CD8-positive, alpha-beta memory T cell (primary cell): ENCODE measurements at places on chromosomes 3 and 15.

- H3K4me3 ChIP-seq = no peak overlapping the region
- no peak overlapping the region for H3K27ac ChIP-seq
- no peaks in the 10 kb centered on the region for H3K36me3 ChIP-seq
- no peak for DNase-seq
- no peaks in the 10 kb centered on the region for H3K27me3 ChIP-seq
Observed at GRCh38 chr3:11389386-11390268, 117.4 kb downstream of the ATG7 start.

DNA sequence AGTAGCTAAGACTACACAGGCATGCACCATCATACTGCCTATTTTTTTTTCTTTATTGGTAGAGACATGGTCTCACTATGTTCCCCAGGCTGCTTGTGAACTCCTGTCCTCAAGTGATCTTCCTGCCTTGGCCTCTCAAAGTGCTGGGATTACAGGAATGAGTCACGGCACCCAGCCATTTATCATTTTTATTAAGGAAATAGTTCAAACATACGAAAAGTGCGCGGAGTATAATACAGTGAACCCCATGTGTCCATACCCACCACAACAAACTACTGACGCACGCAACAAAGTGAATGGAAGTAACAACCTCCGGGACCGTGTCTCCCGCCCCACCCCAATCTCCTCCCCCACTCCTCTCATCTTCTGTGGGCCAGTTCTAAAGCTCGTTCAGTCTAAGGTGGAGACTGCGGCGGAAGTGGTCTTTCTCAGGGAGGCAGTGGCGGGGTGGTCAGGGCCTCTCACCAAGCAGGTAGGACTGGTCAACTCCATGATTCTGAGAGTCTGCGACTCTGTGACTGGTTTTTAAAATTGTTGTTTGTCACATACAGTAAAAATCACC lies 42.1 kb downstream of the DNAJB8 start:
- no peaks in the 10 kb centered on the region for H3K36me3 ChIP-seq
- peak overlapping the region; percentile 20 for H3K27ac ChIP-seq
- DNase-seq = no peak
- H3K27me3 ChIP-seq = no peaks in the 10 kb centered on the region
- H3K4me3 ChIP-seq = no peak overlapping the region
- H3K4me1 ChIP-seq = no peaks in the 10 kb centered on the region

DNA sequence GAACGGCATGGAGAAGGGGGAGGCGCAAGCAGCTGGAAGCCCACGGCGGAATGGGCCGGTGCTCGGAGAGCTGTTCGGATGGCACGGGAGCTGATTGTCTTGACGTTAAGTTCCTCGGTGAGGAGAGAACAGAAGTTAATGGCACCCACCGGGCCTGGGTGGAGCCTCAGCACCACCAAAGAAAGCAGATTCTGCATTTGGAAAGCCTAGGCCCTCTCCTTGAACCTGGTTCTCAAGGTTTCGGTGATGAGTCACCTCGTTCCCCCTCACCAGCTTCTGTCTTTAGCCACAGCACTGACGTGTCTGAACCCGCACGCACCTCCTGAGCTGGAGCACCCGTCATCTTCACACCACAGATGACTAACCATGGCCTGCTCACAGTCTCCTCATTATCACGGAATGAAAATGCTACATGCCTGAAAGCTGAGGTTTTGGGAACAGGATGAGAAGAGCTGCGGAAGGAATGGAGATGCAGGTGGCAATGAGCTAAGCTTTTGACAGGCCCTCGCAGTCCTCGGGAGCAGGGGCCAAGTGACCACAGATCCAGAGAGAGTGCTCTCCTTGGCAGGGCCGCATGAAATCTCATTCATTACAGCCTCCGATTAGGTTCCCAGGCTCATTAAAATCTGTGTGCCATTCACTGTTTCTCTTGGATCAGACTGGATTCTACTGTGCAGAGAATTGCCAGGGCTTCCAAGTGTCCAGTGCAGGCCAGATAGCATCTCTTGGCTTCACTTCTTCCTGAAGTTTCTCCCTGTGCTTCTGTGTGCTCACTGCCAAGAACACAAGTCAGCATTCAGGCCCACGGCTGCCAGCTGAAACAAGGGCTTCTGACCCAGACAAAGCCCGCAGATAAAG lies 96.3 kb upstream of the DLG1 start:
- no peaks in the 10 kb centered on the region for H3K36me3 ChIP-seq
- no peak overlapping the region for H3K4me3 ChIP-seq
- DNase-seq = peak; percentile 76
- no peaks in the 10 kb centered on the region for H3K27me3 ChIP-seq
- H3K27ac ChIP-seq = no peak overlapping the region

- no peaks in the 10 kb centered on the region for H3K27me3 ChIP-seq
- no peaks in the 10 kb centered on the region for H3K4me1 ChIP-seq
- H3K4me3 ChIP-seq = no peak overlapping the region
- no peaks in the 10 kb centered on the region for H3K36me3 ChIP-seq
- no peak for DNase-seq
Observed at GRCh38 chr15:25743548-25744275, 119.4 kb downstream of the ATP10A start.

- no peaks in the 10 kb centered on the region for H3K36me3 ChIP-seq
- no peak for DNase-seq
- H3K27me3 ChIP-seq = no peaks in the 10 kb centered on the region
- no peaks in the 10 kb centered on the region for H3K4me1 ChIP-seq
- H3K4me3 ChIP-seq = no peak overlapping the region
Observed at GRCh38 chr3:126186271-126186670, 5.9 kb upstream of the ALDH1L1 start.

GRCh38 chr15:80581976-80582375 lies 113.1 kb upstream of the ABHD17C start:
- H3K4me1 ChIP-seq = no peaks in the 10 kb centered on the region
- H3K27ac ChIP-seq = no peak overlapping the region

DNA sequence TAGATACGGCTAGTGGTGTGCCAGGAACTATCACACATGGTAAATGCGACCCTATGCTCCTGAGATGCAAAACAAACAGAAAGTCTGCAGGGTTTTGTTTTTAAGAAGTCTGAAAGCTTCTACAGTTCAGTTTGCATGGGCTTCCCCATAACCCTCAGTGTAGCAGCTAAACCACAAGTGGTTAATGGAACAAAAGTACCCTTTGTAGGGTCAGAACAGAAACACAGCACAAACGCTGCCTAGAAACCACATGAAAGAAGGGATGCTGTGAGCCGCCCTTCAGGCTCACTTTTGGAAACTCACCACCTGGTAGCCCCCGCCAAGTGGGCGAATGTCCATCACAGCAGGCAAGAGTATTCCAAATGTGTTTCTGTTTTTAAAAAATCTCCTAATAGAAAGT lies 46.2 kb downstream of the CTDSPL start:
- H3K4me3 ChIP-seq = no peak overlapping the region
- H3K36me3 ChIP-seq = no peaks in the 10 kb centered on the region
- H3K4me1 ChIP-seq = peaks cover 17% of the 10 kb centered on the region
- no peak for DNase-seq

DNA sequence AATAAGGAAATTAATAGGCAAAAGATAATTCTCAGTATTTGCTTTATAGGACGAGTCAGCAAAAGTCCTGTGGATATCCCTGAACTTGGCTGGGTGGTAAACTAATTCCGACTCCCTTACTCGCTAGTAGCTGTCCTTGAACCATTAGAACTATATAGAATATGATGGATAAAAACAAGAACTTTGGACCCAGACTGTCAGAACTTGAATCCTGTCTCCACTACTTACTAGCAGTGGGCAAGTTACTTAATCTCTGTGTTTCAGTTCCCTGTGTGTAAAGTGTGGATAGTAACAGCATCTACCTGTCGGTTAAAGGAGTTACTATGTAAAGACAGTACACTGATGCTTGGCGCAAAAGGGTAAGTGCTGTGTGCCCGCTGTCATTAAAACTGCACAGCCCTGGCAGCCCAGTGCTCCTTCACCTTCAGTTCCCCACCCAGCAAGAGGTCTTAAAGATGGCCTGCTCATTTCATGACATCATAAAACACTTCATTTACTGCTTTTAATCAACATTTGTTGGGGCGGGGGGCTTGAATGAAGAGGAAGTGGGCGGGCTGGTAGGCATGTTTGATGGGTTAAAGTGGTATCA lies 7.3 kb downstream of the TPM1 start:
- no peak for DNase-seq
- H3K4me3 ChIP-seq = no peak overlapping the region
- no peaks in the 10 kb centered on the region for H3K36me3 ChIP-seq
- H3K4me1 ChIP-seq = peaks cover 11% of the 10 kb centered on the region
- H3K27me3 ChIP-seq = peaks cover 26% of the 10 kb centered on the region

DNA sequence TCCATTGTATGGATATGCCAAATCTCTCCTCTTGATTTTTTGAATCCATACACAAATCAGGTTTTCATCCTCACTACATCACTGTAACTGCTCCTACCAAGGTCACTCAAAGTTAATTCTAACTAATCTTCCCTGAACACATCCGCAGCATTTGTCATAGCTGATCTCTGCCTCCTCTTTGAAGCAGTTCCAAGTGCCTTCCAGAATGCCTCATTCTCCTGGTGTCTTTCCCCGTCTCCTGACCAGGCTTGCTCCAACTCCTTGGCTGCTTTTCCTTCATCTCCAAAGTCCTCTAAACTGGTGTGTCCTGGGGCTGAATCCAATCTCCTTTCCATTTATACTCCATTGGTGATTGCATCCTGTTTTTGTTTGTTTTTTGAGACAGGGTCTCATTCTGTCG lies 26.8 kb downstream of the KLHDC8B start:
- no peaks in the 10 kb centered on the region for H3K4me1 ChIP-seq
- no peaks in the 10 kb centered on the region for H3K36me3 ChIP-seq
- no peak overlapping the region for H3K27ac ChIP-seq
- H3K27me3 ChIP-seq = no peaks in the 10 kb centered on the region

- H3K27me3 ChIP-seq = no peaks in the 10 kb centered on the region
- no peak overlapping the region for H3K27ac ChIP-seq
- H3K36me3 ChIP-seq = no peaks in the 10 kb centered on the region
Observed at GRCh38 chr3:138455801-138456716, 21.6 kb downstream of the ESYT3 start.

- no peaks in the 10 kb centered on the region for H3K4me1 ChIP-seq
- no peak overlapping the region for H3K27ac ChIP-seq
- H3K36me3 ChIP-seq = no peaks in the 10 kb centered on the region
- no peak overlapping the region for H3K4me3 ChIP-seq
Observed at GRCh38 chr15:38271895-38272294, 19.3 kb downstream of the SPRED1 start.

GRCh38 chr3:72043204-72044133 lies 258.5 kb upstream of the PROK2 start:
- H3K27ac ChIP-seq = no peak overlapping the region
- H3K4me1 ChIP-seq = no peaks in the 10 kb centered on the region

DNA sequence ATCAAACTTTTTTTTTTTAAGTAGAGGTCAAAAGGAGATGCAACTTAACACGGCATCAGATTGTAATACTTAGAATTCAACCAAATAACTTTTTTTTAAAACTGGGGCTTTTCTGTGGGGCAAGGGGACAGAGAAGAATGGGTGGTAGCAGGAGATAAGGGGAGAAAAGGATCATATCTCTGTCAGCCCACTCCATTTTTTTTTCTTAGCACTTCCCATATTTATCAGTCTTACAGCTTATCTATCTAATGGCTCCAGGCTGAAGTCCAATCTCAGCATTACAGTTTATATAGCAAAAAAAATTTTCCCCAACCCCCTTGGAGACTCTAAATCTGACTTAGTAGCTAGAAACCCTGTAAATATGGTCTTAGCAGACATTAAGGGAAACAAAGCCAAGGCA lies 69.3 kb downstream of the PIK3R4 start:
- no peak overlapping the region for H3K4me3 ChIP-seq
- no peaks in the 10 kb centered on the region for H3K4me1 ChIP-seq
- DNase-seq = no peak
- no peak overlapping the region for H3K27ac ChIP-seq
- no peaks in the 10 kb centered on the region for H3K27me3 ChIP-seq
- peaks cover 19% of the 10 kb centered on the region for H3K36me3 ChIP-seq

- peak overlapping the region; percentile 81 for H3K4me3 ChIP-seq
- peak; percentile 7 for DNase-seq
- H3K4me1 ChIP-seq = peaks cover 58% of the 10 kb centered on the region
- peak overlapping the region; percentile 82 for H3K27ac ChIP-seq
- H3K27me3 ChIP-seq = no peaks in the 10 kb centered on the region
- H3K36me3 ChIP-seq = no peaks in the 10 kb centered on the region
Observed at GRCh38 chr15:100602823-100603393, 519 bp downstream of the ASB7 start.

DNA sequence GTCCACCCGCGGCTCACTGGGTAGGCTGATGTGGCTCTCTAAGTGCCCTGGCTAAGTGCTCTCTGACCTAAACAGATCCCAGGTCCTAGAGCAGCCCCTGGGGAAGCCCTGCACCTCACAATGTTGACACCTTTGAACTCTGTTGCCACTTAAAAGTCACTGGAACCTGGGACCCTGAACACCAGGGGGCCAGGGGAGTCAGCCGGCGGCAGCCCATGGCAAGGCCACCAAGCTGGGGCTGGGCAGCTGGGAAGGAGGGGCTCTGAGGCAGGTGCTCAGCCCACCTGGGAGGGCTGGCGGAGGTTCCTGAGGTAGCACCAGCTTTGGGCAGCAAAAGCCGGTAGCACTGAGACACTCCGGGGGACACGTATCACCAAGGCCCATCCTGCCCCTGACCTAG lies 129.0 kb downstream of the CHSY1 start:
- no peak for DNase-seq
- no peaks in the 10 kb centered on the region for H3K36me3 ChIP-seq
- no peaks in the 10 kb centered on the region for H3K27me3 ChIP-seq
- no peak overlapping the region for H3K27ac ChIP-seq
